HTR-8/SVneo (cell line): ENCODE measurements at places on chromosomes 1 and 21.

DNA sequence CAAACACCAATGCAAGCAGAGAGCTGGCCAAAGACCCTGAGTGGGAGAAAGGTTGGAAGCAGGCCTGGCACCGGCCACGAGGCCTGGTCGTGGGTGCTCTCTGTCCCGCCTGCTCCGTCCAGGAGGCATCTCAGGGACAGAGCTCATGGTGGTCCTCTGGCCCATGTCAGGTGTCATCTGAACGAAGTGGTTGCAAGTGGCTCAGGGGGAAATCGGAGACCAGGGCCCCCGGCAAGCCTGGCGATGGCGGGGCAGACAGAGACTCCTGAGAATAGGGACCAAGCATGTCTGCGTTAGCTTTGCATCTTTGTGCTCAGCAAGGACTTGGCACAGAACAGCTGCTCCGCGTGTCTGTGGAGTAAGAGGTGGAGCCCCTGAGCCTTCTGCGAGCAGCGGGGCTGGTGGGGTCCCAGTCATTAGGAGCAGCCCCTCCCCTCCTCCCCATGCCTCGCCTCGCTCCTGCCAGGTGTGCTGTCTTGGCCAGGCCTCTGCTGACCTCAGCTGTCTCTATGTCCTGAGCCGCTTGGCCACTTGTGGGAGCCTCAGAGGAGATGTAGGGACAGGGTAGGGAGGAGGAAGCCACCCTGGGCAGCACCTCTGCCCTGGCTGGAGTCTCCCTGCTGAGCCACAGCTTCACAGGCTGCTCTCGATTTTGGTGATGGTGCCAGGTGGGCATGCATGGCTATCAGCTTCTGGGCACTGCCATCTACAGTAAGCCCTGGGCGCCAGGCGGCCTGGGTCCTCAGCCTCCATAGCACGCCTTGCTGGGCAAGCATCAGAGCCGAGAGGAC is 362.9 kb upstream of the VAMP3 start:
- no peak for DNase-seq

- no peak for DNase-seq
Observed at GRCh38 chr1:33004613-33005012, 32.1 kb downstream of the AK2 start.

GRCh38 chr1:210321552-210321951 is 7.2 kb upstream of the HHAT start:
- peak; percentile 41 for DNase-seq

- no peak for DNase-seq
Observed at GRCh38 chr1:25612421-25612820, 4.2 kb upstream of the MAN1C1 start.

GRCh38 chr1:43522776-43523480 is 7.8 kb upstream of the PTPRF start:
- peak; percentile 79 for DNase-seq

DNA sequence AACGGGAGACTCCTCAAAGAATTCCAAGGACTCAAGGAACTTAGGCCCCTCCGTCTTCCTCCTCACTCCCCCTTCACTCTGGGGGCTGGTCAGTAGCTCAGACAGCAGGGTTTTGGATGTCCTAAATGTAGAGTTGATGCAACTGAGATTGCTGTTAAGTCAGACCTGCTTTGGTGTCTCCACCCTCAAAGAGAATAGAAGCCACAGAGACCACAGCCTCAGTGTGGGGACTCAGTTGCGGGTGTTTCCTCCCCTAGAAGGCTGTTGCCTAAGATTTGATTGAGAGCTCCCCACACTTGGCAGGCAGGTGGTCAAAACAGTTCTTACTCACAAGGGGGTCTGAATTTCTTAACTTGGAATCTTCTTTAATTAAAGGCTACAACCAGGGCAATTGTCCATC is 7.6 kb downstream of the MAN1C1 start:
- DNase-seq: no peak

- no peak for DNase-seq
Observed at GRCh38 chr1:84425150-84425896, 27.0 kb downstream of the DNASE2B start.

- no peak for DNase-seq
Observed at GRCh38 chr1:63813829-63814277, 40.0 kb downstream of the ROR1 start.

- no peak for DNase-seq
Observed at GRCh38 chr1:119883826-119884225, 12.5 kb downstream of the ADAM30 start.

DNA sequence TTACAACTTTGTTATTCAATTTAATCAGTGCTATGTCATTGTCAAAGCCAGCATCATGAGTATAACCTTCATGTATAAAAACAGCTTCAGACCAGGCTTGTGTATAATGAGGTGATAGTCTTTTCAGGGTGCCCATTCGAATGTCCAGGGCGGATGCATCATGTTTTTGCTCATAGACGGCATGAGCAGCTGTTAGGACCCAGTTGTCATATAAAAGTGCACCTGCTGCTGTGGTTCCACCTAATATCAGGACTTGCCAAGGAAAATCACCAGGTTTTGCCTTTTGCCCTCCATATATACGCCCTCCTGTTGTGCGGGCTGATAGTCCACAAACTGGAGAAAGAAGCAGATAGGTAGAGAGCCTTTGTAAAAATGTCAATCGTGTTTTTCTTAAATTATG is 14.9 kb downstream of the TARDBP start:
- no peak for DNase-seq
